ENCODE measurements at places on chromosomes 3 and 15.
A peak's percentile ranks its signal among the peaks of the same experiment; 100 is the strongest.

GRCh38 chr15:25613134-25613533 lies 174.3 kb upstream of the UBE3A start:
- DNase-seq: no peak

- no peak for DNase-seq
These were observed 3.3 kb upstream of the GP9 start for GRCh38 chr3:129057249-129057648.

- DNase-seq: no peak
These were observed 88.3 kb upstream of the CTNNB1 start for GRCh38 chr3:41111011-41111410.

DNA sequence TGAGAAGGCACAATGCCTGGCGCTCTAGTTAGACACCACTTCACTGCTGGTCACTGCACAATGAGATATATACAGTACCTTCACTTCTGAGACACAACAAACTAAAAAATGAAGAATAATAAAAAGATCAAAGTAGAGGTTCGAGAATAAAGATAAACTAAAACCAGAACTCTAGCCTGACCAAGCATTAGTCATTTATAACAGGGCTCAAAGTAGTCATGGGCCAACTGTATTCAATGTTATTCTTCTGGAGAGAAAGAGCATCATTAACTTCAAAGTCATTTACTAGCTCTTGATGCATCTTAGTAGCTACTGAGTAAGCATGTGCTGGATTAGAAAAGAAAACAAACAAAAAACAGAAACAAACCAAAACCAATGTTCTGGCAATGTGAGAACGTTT lies 145.2 kb downstream of the SSR3 start:
- DNase-seq: no peak

DNA sequence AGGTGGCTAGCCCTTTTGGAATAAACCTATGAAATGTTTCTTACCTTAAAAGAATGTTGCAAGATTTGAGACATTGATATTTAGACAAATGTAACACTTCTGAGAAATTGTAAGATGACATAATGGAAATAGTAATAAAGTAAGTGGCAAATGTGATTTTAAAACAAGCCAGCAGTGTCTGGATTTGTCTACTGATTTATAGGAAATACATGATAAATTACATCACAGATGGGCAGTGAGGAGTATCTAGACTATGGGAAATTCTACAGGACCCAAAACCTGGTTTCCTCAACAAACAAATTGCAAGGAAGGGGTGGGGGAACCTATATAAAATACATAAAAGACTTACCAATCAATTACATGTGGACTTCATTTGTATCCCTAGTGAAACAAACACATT lies 37.1 kb downstream of the NANOGP8 start:
- DNase-seq: no peak

DNA sequence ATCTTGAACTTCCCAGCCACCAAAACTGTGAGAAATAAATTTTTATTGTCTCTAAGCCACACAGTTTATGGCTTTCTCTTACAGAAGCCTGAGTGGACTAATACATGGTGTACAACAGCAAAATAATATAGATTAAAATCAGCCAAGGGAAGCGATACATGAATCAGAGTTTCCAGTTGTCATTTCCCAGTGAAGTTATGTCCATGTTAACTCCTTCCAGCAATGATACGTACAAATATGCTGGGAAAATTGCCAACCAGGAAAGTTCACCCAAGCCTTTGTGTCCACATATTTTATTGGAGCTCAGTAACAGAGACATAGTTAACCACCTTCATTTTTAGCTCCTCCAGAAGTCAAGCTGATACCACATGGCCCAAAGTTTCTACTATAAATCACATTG lies 280.9 kb upstream of the KCNMB2 start:
- peak; percentile 82 for DNase-seq

GRCh38 chr3:119531151-119531550 lies 28.3 kb downstream of the CD80 start:
- no peak for DNase-seq

GRCh38 chr15:38414357-38414756 lies 39.6 kb upstream of the FAM98B start:
- peak; percentile 76 for DNase-seq

DNA sequence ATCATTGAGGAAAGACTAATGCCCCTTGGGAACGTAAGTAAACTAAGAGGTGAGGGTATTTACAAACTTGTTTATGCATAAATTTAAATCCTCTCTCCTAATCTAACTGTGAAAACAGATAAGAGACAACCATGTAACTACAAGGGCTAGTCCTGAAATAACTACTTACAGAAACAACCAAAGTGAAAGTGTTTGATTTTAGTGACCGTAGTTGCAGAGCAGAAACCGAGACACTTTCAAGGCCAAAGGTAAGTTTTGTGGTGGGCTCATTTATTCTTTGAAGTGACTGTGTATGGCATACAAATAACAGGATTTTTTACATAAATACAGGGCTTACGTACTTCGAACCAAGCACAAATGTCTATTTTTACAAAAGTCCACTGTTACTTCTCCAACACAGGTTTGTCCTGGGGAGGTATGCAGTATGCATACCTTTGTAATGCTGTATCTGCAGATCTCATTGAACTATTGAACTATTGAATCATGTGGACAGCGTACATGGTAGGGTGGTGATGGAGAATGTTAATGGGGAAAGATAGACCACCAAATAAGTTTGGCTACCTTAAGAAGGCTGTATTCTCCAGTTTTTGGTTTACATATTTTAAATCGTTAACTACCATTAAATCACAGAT lies 99.6 kb upstream of the RBMS3 start:
- no peak for DNase-seq

DNA sequence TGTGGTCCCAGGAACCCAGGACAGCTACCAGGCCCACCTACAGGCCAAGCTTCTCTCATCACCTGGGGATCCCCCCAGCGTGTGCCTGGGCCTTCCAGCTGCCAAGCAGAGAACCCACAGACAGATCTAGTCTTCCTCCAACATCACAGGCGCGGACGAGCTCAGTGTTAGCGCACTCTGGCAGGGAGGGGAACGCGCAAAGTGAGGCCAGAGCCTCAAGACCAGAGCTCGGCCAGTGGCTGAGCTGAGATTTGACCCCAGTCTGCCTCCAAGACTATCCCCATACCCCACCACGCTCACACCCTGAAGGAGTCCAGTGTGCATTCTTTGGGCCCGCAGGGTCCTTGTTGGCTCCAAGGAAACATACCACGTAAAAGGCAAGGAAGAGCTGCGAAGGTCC lies 5.1 kb downstream of the MFGE8 start:
- DNase-seq: no peak

DNA sequence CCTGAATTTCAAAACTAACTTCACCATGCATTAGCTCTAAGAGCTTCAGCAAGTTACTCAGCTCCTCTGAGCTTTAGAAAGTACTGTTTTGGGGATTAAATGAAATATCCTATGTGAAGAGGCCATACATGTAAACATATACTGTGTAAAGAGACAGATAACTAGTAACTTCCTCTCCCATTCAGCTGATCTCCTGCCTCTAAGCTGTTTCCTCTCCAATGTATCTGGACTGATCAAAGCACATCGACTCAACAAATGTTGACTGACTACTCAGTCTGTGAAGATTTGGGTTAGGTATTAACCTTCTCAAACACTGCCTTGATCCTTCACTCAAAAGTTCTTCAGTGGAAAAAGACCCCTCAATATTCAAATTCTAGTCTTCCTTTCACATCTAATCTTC lies 82.0 kb downstream of the BOC start:
- no peak for DNase-seq

GRCh38 chr15:72785432-72785831 lies 1.9 kb upstream of the ADPGK start:
- peak; percentile 41 for DNase-seq

DNA sequence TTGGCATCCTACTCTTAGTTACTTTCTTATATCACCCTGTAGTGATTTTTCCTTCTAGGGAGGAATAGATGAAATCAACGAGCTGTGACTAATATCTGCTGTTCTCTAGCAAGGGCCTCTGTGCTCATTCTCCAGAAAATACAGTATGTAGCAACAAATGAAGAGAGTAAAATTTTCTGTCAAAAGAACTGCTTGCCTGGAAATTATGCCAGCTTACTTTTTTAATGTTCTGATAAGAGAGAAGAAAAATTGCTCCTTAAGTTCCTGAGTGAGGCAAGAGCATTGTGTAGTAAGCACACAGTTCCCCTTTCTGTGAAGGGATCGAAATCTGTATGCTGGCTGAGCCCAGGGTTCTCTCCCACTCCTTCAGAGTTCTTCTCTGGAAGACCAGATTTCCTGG lies 51.4 kb upstream of the GK5 start:
- peak; percentile 84 for DNase-seq

DNA sequence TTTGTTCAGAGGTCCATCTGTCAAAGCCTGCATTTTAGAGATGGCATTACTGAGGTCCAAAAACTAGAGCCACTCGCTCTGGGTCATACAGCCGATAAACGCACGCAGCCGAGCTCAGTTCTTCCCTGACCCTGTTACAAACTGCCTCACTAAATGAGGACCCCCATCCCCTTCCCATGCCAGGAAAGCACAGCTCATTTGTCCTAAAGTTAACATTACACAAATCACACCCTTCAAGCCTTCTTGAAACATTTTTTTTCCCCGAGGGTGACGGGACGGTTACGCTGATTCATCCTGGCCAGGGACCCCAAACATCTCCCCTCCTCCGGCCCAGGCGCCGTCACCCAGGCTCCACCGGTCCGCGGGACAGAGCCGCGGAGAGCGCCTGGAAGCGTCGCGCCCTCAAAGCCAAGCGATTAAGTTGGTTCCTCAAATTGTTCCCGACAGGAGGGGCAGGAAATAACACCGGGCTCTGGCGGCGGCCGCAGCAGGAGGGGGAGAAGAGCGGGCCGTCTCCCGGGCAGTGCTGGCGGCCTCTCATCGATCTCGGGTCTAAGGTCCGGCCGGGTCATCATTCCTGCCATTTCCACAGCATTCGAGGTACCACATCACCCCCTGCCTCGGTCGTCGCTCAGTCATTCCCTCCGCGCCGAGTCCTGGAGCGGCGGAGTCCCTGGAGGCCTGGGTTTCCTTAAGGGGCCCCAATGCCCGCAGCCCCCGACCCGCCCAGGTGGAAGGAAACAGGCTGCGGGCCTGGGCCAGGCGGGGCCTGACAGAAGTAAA lies 619 bp upstream of the CMTM8 start:
- DNase-seq: no peak
